Neural progenitor cell (in vitro differentiated cells): ENCODE measurements at places on chromosomes 5 and 9.

DNA sequence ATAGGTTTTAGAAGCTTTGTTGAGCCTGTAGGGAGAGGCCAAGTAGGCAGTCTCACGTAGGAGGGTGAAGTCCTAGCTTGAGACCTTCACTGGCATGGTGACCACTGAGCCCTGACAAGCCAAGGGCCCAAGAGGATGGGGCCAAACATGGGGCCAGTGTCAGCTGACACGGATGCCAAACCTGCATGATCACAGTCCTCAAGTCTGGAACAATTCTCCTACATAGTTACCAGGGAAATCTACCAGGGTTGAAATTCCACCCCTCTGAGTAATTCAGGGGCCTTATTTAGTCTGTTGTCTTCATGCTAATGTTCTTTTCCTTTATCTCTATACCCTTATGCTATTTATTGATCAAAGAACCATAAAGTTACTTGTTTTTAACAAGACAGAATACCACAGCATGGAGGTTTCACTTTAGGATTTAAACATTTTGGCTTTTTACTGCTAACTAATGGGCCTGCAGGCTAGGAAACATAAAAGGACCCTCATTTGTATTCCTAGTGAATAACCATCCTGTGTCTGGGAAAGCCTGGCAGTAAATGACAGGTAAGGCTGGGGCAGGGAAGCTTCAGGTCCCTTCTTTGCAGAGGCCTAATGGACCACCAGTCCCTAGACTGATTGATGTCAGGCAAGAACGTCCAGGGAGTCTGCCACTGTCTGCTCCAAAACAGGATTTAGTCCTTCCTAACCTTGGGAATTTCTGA lies 140.8 kb downstream of the FGF1 start:
- DNase-seq: no peak

- no peak for DNase-seq
Measured at GRCh38 chr9:137380606-137381005, 42.4 kb downstream of the EXD3 start.

DNA sequence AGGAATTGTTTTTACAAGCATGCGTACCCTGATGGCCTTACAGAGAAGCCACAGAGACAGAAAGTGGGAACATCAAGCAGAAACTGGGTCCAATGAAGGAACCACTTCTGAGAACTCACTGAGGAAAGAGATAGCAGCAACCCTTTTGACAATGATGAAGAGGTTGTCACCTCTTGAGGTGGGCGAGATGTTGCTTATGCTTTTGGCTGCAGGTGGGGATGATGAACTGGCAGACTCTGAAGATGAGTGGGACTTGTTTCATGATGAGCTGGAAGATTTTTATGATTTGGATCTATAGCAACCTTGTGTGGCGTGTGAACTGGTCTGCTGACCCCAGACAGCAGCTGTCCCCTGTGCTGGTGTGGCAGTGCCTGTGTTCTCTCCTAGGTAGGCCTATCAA lies 50.9 kb downstream of the ZNF510 start:
- no peak for DNase-seq

- DNase-seq: peak; percentile 70
Measured at GRCh38 chr5:76041863-76042262, 41.3 kb upstream of the SV2C start.

GRCh38 chr5:124596595-124597421 lies 149.6 kb downstream of the ZNF608 start:
- DNase-seq: no peak

GRCh38 chr5:55585206-55585610 lies 50.4 kb upstream of the PLPP1 start:
- DNase-seq: no peak

GRCh38 chr5:171390883-171391677 lies 3.4 kb downstream of the NPM1 start:
- no peak for DNase-seq

GRCh38 chr9:72200452-72200851 lies 51.2 kb downstream of the GDA start:
- DNase-seq: no peak

- no peak for DNase-seq
Measured at GRCh38 chr5:97694091-97694490, 511.0 kb upstream of the RIOK2 start.

GRCh38 chr5:109947667-109948066 lies 257.9 kb downstream of the MAN2A1 start:
- no peak for DNase-seq

GRCh38 chr9:135103001-135103446 lies 15.6 kb downstream of the OLFM1 start:
- no peak for DNase-seq

GRCh38 chr5:41670854-41671479 lies 160.6 kb upstream of the PLCXD3 start:
- DNase-seq: no peak

DNA sequence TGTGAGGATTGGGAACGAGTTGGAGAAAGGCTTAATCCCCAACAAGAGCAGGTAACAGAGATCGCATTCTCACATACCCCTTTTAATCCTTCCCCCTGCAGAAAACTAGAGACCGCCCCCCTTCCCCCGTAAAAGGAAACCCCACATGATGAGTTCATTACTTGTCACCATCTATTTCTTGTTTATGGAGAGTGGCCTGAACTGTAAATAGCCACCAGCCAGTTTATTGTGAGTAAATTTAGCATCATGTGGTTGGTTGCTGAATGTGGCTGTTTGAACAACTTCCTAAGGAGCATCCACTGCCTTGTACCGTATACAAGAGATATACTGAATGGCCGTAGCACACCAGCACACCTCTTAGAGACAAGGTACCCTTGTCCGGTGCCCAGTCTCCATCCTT lies 62.1 kb downstream of the TJP2 start:
- DNase-seq: no peak

DNA sequence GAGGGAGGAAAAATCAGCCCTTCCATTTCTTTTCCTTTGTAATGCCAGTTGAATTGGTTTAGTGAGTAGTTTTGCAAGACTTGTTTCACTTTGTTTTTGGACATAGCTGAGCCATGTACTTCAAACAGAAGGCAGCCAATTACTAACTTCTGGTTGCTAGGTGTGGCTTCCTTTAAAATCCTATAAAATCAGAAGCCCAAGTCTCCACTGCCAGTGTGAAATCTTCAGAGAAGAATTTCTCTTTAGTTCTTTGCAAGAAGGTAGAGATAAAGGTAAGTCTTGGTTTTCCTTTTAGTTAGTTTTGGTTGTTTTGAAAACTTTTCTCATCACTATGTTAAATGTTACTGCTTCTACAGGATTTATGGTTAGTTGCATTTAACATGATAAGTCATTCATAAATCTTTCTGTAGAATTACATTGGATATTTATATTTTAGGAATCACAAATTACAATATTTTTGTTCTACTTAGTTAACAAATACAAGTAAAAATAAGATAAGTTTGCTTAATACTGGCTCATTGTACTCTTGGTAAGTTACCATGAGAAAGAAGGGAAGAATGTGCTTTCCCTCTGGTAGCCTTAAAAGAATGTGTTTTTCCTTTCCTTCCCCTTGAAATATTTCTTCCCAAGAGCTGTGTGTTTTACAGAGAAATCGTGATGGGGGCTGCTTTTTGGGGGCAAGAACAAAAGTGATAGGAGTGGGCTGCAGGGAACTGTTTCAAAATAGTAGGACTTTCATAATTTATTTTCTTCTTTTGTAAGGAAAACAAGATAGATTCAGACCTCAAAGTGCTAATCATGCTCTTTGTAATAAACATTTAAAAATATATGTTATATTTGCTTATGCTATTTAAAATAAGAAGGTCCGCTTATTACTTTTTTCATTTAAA lies at the start of gene ANXA1:
TSS of gene ANXA1 (plus strand) at position 213 of the 890 bp plus-strand sequence. CDS start 6,671 bp downstream, outside the sequence.
- DNase-seq: no peak

DNA sequence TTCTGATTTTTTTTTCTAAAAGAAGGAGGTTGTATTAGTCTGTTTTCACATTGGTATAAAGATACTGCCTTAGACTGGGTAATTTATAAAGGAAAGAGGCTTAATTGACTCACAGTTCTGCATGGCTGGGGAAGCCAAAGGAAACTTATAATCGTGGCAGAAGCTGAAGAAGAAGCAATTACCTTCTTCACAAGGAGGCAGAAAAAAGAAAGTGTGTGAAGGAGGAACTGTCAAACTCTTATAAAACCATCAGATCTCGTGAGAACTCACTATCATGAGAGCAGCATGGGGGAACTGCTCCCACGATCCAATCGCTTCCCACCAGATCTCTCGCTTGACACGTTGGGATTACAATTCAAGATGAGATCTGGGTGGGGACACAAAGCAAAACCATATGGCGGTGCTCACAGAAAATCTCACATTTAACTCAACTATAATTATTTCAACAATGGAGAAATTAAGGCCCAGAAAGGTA lies 27.1 kb downstream of the DPYSL3 start:
- DNase-seq: no peak

GRCh38 chr5:117752403-117752802 lies 1177.8 kb upstream of the SEMA6A start:
- DNase-seq: no peak

DNA sequence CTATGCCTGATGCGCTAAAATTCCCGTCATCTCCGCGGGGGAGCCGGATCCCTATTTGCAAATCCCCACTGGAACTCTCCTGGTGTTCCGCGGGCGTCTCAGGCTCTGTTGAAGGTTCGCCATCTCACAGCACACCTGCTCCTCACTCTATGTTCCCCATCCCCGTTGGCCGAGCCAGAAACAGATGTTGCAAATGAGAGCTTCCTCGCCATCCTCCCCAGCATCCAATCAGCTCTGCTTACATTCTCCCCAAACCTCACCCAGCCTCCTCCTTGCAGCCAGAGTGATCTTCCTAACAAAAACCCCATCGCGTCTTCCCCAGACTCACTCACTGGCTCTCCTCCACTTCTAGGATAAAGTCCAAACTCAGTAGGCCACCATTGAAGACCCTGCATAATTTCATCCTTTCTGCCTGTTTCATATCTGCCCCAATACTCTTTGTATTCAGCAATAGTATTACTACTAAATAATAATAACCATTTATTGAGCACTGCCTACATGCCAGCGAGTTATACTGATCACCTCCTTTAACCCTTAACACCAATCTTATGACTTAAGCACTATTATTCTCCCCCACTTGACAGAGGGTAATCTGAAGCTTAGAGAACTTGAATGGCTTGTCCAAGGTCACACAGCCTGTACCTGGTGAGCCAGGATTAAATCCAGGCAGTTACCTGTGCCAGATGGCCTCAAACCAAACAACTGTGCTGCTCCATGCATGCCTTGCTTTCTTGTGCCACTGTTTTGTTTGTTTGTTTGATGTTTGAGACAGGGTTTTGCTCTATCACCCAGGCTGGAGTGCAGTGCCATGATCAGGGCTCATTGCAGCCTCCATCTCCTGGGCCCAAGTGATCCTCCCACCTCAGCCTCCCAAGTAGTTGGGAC lies 14.0 kb downstream of the AQP7 start:
- DNase-seq: peak; percentile 27

DNA sequence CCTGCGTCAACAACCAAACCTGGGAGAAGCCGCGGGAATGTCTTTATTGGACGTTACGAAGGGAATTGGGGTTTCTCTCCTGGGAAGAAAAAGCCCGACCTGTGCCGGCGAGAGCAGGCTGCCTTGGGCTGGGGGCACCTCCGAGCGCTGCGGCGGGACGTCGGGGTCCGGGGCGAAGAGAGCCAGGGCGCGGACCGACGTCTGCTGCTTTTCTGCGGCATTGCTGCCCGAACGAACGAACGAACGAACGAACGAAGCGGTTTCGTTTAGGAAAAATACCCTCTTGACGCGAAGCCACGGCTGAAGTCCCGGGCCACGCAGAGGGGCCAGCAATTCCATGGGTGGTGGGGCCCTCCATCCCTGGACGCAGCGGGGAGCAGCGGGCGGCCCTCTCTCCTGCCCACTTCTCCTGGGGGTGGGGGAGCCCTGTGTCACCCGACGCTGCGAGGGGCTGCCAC lies 4.8 kb upstream of the PITX1 start:
- DNase-seq: peak; percentile 46

- DNase-seq: no peak
Measured at GRCh38 chr9:87084407-87084806, 137.1 kb upstream of the GAS1 start.

- DNase-seq: peak; percentile 78
Measured at GRCh38 chr9:121289026-121289771, 21.2 kb downstream of the GSN start.

DNA sequence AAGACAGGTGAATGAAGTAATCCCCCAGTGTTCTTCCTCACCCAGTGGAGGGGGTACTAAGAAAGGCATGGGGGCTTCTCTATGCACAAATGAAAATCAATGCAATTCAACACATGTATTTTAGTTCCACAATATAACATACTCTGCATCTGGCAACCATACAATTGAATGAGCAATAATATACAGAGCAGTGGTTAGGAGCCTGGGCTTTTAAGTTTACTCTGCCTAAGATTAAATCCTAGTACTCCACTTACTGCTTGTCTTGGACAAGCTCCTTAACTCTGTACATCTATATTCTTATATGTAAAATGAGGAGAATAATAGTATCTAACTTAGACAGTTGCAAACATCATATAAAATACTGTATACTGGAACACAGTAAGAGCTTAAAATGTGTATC lies 195.4 kb upstream of the TRIM32 start:
- DNase-seq: no peak

DNA sequence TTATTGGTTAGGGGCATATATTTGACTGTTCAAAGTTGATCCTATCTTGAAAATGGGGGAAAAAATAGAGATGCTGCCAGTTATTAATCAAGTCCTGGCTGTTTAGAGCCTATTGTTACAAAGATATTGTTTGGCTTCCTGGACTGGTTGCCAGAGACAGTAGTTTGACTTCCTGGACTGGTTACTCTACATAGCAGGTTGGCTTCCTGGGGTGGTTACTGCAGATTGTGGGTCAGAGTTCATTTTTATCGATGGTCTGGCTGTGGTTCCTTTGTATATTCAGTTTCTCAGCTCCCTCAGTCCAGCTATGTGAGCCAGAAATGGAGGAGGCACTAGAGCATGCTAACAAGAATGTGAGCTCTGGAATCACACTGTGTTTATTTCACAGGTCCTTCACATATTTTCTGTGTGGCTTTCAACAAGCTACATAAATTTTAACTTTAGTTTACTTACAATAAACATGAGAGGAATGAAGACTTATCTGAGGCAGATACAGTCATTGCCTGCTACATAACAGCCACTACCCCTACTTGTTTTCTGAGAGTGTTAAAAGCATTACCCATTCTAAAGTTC lies 137.6 kb downstream of the TRPM3 start:
- DNase-seq: no peak

DNA sequence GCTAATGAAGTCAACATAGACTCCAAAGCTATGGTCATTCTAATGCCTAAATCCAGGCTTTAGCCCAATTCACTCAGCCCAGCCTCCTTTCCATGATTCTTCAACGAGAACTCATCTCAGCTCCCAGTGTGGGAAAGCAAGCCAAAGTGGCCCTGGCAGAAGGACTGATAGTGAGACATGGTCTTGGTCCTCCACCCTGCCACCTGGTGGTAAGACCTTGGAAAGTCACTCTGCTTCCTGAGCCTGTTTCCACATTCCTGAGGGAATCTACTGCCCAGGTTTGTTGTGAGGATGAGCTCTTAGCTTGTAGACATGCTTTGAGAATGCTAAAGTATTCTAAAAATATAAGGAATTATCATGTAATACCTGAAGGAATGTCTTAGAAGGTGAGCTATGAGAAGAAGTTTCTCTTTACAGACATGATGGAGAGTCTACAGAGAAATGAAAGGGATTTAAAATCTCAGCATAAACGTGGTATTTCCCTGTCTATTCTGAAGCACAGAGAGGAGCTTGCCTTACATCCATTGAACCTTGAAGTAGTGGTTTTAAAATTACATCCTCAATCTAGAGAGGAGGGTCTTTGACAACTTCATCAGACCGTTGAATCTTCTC lies 173.5 kb downstream of the TRIM32 start:
- peak; percentile 85 for DNase-seq
